ENCODE measurements at places on chromosomes 7 and 10. TPM values are rescaled to one million over a fixed set of nuclear protein-coding genes. Genes with fewer than 3 reads are reported as not detected.

The PHTF2 gene
- 21.8 TPM for total RNA-seq

The EPHB6 gene
- total RNA-seq = 1.8 TPM

The FLNC gene
- not detected for total RNA-seq

The GPR15LG gene
- not detected for total RNA-seq

The CYP2C8 gene
- total RNA-seq = not detected

The AIFM2 gene
- total RNA-seq = 19.9 TPM

The PAPOLB gene
- not detected for total RNA-seq

The STARD3NL gene
- 52.1 TPM for total RNA-seq

The STK32C gene
- 34.6 TPM for total RNA-seq

The ANXA8L1 gene
- total RNA-seq = not detected

The SEMA3E gene
- total RNA-seq = not detected

The GTF2I gene
- total RNA-seq = 219 TPM

The DOCK1 gene
- total RNA-seq = 1.3 TPM

The TRIM50 gene
- not detected for total RNA-seq

The VAX1 gene
- not detected for total RNA-seq

The C10orf67 gene
- not detected for total RNA-seq

The SNX8 gene
- 34.5 TPM for total RNA-seq

The CALML5 gene
- total RNA-seq = not detected

The PDE6C gene
- total RNA-seq = not detected

The NKX1-2 gene
- not detected for total RNA-seq

The MARVELD1 gene
- total RNA-seq = 0.75 TPM

The IFIT1B gene
- total RNA-seq = not detected

The CNTNAP2 gene
- total RNA-seq = not detected

The ZPBP gene
- total RNA-seq = not detected

Data from natural killer cell treated with Interleukin-12 subunit alpha and Interleukin-12 subunit beta and Interleukin-15 and Interleukin-18, amount 100 ng/mL, for 72 hours (primary cell).